Right kidney (tissue), 9 donors: ENCODE measurements at places on chromosomes 4 and X.

DNA sequence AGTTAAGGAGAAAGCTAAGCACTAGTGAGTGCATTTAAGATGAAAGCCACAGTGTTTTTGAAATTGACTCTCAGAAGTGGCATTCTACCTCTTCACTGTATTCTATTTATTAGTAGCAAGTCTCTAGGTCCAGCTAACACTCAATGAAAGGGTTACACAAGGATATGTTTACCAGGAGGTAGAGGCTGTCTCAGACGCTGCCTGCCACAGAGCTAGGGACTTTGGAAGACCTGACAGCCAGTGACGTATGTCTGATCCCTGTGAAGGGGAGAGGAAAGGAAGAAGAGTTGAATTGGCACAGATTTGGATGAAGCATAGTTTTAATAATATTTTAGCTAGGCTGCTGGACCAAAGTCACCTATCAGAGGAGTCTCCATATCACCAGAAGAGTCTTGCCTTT, 36.5 kb upstream of the KLHL2 start:
- DNase-seq = no peak

- no peak for DNase-seq
Measured at GRCh38 chr4:178976861-178977260, 1534.6 kb upstream of the AGA start.

- DNase-seq = no peak
Measured at GRCh38 chr4:17117746-17118145, 219.3 kb upstream of the LDB2 start.

DNA sequence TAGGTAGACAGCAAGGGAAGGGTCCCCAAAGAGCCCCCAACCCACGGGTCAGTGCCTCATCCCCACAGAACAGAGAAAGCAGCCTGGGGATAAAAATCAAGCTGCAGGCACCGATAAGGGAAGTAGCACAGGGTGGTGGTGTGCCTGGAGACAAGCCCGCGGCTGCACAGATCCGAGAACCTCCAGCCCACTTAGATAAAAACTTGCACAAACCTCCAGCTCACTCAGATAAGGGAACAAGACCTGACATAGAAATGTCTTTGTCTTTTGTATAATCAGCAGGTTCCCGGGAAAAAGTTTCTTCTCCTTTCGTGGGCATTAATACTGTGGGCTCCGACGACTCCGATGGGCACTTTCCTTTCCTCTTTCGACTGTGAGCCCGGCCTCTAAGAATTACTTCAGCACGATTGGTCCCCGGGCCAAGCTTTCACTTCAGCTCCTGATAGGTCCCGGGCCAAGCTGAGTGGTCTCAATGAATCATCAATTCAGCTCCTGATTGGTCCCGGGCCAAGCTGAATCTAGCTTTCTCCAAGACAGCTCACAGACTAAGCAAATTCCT, 32.4 kb downstream of the PRDX4 start:
- no peak for DNase-seq

- no peak for DNase-seq
Measured at GRCh38 chr4:150585611-150586010, 3.7 kb downstream of the MAB21L2 start.

DNA sequence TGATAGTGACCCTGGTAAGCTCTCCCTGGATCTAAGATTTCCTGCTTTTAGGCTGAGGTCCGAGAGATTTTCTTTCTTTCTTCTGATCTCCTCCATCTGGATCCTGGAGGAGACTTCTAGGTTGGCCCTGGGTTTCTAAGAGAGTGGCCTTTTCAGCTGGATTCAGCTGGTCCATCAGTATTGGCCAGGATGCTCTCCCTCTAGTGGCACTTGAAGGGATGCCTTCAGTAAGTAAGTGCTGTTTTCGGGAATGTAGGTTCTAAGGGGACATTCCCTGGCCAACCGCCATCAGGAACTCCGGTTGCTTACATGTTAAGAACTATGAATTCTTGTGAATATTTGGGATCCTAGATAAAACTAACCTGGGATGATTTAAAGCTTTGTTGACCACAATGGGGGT, 56.9 kb downstream of the SERTM2 start:
- DNase-seq = no peak

DNA sequence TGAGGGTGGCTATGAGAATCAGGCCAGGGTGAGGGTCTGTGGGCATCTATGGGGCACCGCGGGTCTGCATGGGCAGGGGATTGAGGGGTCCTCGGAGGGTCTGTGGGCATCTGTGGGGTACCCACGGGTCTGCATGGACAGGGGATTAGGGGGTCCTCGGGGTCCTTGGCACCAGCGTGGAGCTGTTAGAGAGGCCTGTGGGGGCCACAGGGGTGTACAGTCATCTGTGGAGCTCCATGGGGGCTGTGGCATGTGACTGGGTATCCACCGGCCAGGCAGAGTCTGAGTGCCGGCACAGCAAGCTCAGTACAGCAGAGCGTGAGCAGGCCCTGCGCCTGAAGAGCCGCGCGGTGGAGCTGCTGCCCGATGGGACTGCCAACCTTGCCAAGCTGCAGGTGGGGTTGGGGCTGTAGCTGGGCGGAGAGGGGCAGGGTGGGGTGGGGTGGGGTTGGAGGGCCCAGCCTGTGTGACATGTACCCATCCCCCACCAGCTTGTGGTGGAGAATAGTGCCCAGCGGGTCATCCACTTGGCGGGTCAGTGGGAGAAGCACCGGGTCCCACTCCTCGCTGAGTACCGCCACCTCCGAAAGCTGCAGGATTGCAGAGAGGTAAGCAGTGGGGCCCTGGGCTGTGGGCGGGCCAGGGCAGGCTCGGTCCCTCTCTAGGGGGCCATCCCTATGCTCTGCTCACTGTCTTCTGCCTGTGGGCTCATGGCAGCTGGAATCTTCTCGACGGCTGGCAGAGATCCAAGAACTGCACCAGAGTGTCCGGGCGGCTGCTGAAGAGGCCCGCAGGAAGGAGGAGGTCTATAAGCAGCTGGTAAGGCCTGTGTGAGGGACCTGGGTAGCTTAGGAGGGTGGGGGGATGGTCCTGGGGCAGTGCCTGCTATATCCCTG, 12.9 kb downstream of the CCDC22 start:
- no peak for DNase-seq

- no peak for DNase-seq
Measured at GRCh38 chr4:42954963-42955669, 62.6 kb downstream of the GRXCR1 start.

DNA sequence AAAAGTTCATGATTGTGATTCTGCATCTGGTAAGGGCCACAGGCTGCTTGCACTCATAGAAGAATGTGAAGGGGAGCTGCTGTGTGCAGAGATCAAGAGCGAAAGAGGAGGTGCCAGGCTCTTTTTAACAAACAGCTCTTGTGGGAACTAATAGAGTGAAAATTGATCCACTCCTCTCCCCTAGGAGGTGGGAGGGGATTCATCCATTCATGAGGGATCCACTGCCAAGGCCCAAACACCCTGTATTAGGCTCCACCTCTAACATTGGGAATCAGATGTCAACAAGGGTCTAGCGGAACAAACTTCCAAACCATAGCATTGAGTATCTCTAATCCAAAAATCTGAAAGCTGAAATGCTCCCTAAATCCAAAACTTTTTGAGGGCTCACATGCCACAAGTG, 16.4 kb upstream of the PPID start:
- DNase-seq = no peak

- no peak for DNase-seq
Measured at GRCh38 chrX:327660-328126, 9.1 kb upstream of the GTPBP6 start.

GRCh38 chr4:141039156-141039555, 94.1 kb downstream of the RNF150 start:
- no peak for DNase-seq

GRCh38 chr4:135185256-135185655, 983.7 kb upstream of the PABPC4L start:
- no peak for DNase-seq

DNA sequence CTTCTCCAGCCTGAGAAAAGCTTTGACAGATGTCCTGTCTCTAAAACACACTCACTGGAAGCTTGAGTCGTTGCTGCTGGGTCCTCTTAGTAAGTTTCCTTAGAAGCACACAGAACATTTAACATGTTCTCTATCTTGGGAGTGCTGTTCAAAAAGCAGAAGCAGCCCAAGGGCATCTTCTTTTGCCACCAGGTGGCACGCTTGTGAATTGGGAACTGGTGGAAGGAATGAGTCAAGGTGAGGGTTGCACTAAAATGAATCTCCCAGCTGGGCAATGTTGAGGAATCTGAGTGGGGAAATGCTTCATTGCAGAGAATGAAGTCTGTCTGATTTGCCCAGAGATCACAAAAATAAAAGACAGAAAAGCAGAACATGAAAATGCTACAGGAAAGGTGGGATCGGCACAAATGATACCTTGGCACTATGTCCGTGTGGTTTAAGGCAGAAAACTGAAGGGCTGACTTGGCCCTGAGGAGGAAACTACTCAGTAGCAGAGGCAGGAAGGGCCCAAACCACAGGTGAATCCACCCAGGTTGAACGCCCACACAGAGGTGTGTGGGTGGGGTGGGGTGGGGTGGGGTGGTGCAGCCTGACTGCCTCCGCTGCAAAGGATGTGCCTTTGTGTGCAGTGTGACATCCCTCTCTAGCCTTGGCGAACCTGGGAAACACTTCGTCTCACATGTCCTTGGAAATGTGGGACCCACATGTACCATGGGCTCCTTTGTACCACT, 26.0 kb downstream of the KIT start:
- DNase-seq = no peak

DNA sequence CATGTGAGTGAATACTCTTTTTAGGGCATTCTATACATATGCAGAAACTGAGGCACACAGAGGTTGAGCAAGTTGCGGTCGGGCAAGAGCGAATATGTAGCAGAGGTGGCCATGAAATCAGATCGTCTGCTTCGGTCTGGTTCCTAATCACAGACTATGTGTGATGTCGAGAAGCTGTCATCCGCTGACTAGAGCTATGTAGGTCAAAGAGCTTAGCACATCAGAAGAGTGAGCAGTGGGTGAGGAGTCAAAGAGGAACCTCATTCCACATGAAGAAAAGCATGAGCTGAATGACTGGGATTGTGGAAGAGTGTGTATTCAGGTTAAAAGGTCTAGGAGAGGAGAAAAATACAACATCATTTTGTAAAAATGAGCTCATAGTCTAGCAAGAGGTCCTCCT, 19.0 kb downstream of the GAB3 start:
- DNase-seq = no peak

DNA sequence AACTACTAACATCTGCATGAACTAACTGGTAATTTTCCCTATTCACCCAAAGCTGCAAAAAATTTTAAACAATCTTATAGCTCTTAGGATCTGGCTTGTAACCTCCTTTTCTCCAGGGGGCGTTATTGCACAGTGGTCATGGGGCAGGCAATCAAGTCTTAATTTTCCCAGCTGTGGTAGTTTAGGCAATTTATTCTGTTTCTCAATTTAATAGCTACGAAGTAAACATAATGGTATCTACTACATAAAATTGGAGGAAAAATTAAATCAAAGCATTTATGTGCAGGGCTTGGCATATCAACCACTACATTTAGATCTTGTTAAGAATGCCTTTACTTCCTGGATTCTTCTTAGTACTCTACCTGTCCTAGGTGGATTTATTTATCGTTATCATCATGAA, 137.4 kb upstream of the GUCY1A1 start:
- DNase-seq = no peak

DNA sequence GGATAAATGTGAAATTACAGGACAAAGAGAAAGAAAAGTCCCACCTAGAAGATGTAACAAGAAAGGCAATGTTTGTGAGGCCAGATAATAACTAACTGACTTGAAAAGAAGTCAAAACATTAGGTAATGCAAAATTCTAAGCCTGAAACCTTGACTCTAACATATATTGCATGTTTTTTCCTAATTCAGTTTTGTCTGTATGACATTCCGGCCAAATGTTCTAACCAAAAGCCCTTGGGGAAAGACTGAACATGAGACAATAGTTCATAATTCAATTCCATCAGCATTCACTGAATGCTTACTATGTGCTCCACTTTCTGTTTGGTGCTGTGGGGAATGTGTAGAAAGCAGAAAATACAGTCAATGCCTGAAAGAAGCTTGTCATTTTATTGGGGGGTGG, 84.8 kb upstream of the PLAC1 start:
- no peak for DNase-seq

- DNase-seq = no peak
Measured at GRCh38 chr4:12635629-12636028, 848.5 kb downstream of the RAB28 start.

GRCh38 chr4:71184195-71184781, 154.5 kb upstream of the SLC4A4 start:
- DNase-seq = peak; percentile 29

DNA sequence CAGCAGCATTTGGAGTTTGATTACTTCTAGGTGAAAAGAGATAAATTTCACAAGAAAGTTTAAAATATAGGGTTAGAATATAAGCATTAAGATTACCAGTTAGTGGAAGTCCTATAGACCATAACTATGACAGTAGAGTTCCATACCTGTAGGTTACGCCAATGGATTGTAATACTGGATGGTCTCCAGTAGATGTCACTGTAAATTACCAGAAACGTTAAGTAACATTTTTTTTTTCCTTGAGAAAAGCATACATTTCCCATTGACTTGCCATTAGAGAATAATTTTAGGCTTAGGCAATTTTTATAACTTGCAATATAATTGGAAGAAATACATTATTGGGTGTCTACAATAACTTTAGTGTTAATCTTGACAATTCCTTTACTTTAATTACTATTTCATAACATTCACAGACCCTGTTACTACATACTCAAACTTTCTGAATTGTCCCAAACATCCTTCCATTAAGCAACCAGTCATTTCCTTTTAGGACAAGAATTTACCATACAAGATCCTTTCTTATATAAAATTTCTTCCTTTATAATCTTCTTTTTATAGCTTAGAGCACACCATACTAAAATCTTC, 304.1 kb upstream of the TECRL start:
- no peak for DNase-seq

DNA sequence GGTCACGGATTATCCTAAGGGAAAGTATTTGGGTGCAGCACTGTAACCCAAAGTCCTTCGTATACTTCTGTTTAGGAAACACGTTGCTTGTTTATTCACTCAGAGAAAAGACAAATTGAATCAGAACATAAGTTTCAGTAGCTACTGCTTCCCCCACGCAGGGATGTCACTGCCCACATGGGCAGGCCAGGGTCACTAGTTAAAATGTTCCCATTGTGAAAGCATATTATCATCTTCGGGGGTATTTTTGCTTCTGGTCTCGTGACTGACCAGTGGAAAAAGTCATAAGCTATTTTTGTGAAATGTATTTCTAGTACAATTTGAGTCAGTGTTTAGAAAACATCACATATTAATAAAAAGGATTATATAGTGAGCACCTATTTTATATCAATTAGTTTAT, 377.8 kb downstream of the PCDH7 start:
- no peak for DNase-seq
